Endothelial cell (in vitro differentiated cells): ENCODE measurements at places on chromosomes 6 and 20.

- no peak for DNase-seq
- no peaks in the 10 kb centered on the region for H3K27me3 ChIP-seq
- no peak overlapping the region for H3K27ac ChIP-seq
- no peak overlapping the region for H3K4me3 ChIP-seq
- H3K36me3 ChIP-seq: no peaks in the 10 kb centered on the region
Observed at GRCh38 chr6:84663866-84664265, 100.5 kb downstream of the TBX18 start.

GRCh38 chr20:19696620-19697019 lies 61.4 kb upstream of the RIN2 start:
- H3K27me3 ChIP-seq: no peaks in the 10 kb centered on the region
- H3K27ac ChIP-seq: no peak overlapping the region
- H3K36me3 ChIP-seq: no peaks in the 10 kb centered on the region
- no peak for DNase-seq
- H3K4me3 ChIP-seq: no peak overlapping the region

GRCh38 chr20:39109933-39110818 lies 148.0 kb downstream of the DHX35 start:
- H3K27me3 ChIP-seq: peaks cover 2% of the 10 kb centered on the region
- no peak overlapping the region for H3K4me3 ChIP-seq
- peaks cover 19% of the 10 kb centered on the region for H3K4me1 ChIP-seq
- no peak overlapping the region for H3K27ac ChIP-seq
- no peaks in the 10 kb centered on the region for H3K36me3 ChIP-seq
- no peak for DNase-seq

GRCh38 chr20:16363506-16364319 lies 209.5 kb downstream of the KIF16B start:
- peaks cover 4% of the 10 kb centered on the region for H3K27me3 ChIP-seq
- DNase-seq: no peak
- H3K4me3 ChIP-seq: no peak overlapping the region
- H3K36me3 ChIP-seq: peaks cover 20% of the 10 kb centered on the region
- H3K27ac ChIP-seq: no peak overlapping the region
- H3K4me1 ChIP-seq: peaks cover 13% of the 10 kb centered on the region

- peaks cover 30% of the 10 kb centered on the region for H3K27me3 ChIP-seq
- H3K36me3 ChIP-seq: peaks cover 27% of the 10 kb centered on the region
- H3K4me3 ChIP-seq: no peak overlapping the region
- DNase-seq: no peak
- peak overlapping the region; percentile 12 for H3K27ac ChIP-seq
Observed at GRCh38 chr6:38163186-38164130, 343.9 kb downstream of the ZFAND3 start.

DNA sequence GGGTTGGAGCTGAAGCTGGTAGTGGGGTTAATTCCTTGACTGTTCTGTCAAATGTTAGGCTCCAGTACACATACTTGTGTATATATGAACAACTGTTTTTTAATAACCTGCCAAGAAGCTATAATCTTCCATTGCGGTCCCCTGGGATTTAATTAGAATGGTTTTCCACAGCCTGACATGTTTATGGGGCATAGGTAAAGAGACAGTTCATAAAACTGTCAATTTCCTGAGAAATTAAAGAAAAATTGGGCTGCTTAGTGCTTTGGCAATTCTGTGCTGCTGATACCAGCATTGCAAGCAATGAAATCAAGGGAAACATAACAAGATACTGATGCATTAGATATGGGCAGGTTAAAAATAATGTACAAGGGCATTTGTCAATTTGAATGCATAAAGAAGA lies 314.1 kb upstream of the SLC35B3 start:
- H3K36me3 ChIP-seq: no peaks in the 10 kb centered on the region
- H3K4me1 ChIP-seq: no peaks in the 10 kb centered on the region
- no peak overlapping the region for H3K27ac ChIP-seq
- no peak for DNase-seq
- H3K4me3 ChIP-seq: no peak overlapping the region
- no peaks in the 10 kb centered on the region for H3K27me3 ChIP-seq
